Bladder microvascular endothelial cell (primary cell): ENCODE measurements at places on chromosomes 5 and 9. TPM values are rescaled to one million over a fixed set of nuclear protein-coding genes. Genes with fewer than 3 reads are reported as not detected.

The LCN15 gene
- total RNA-seq = not detected in 2 replicates

The TMEM252 gene
- total RNA-seq = not detected in 2 replicates

The ZNF354C gene
- 4.4 and 6.7 TPM in 2 replicates for total RNA-seq

The PKD2L2 gene
- not detected in 2 replicates for total RNA-seq

The FAM78A gene
- total RNA-seq = 4.7 and 5.3 TPM in 2 replicates

The ARHGEF28 gene
- total RNA-seq = 95.7 and 243 TPM in 2 replicates

The PCDHB3 gene
- total RNA-seq = 0.32 and 1.2 TPM in 2 replicates

The IER5L gene
- 8.3 and 13.1 TPM in 2 replicates for total RNA-seq

The PCDHAC2 gene
- 0.19 and 0.32 TPM in 2 replicates for total RNA-seq

The PGGT1B gene
- 9.6 and 26.6 TPM in 2 replicates for total RNA-seq

The NTNG2 gene
- total RNA-seq = under 0.01 TPM in 1 of 2 replicates, not detected in the other

The LCN1 gene
- total RNA-seq = not detected in 2 replicates

The PHYHD1 gene
- 0.44 and 0.65 TPM in 2 replicates for total RNA-seq

The PCDHGA9 gene
- 0.97 and 4.5 TPM in 2 replicates for total RNA-seq

The QRFP gene
- total RNA-seq = not detected in 2 replicates

The CTXN3 gene
- not detected in 2 replicates for total RNA-seq

The ENTREP1 gene
- 1.8 and 19.8 TPM in 2 replicates for total RNA-seq

The PPP2CA gene
- total RNA-seq = 43.4 and 88.9 TPM in 2 replicates

The HAVCR2 gene
- 0.06 TPM in 1 of 2 replicates, not detected in the other for total RNA-seq

The NXNL2 gene
- total RNA-seq = 0.25 and 0.32 TPM in 2 replicates

The HK3 gene
- total RNA-seq = under 0.01 and 0.06 TPM in 2 replicates
